ENCODE measurements at places on chromosomes 2 and 18.
A peak's percentile ranks its signal among the peaks of the same experiment; 100 is the strongest.

- DNase-seq: no peak
Measured at GRCh38 chr2:159712929-159713420, 669 bp downstream of the MARCHF7 start.

- no peak for DNase-seq
Measured at GRCh38 chr18:24763765-24764513, 303.5 kb downstream of the HRH4 start.

DNA sequence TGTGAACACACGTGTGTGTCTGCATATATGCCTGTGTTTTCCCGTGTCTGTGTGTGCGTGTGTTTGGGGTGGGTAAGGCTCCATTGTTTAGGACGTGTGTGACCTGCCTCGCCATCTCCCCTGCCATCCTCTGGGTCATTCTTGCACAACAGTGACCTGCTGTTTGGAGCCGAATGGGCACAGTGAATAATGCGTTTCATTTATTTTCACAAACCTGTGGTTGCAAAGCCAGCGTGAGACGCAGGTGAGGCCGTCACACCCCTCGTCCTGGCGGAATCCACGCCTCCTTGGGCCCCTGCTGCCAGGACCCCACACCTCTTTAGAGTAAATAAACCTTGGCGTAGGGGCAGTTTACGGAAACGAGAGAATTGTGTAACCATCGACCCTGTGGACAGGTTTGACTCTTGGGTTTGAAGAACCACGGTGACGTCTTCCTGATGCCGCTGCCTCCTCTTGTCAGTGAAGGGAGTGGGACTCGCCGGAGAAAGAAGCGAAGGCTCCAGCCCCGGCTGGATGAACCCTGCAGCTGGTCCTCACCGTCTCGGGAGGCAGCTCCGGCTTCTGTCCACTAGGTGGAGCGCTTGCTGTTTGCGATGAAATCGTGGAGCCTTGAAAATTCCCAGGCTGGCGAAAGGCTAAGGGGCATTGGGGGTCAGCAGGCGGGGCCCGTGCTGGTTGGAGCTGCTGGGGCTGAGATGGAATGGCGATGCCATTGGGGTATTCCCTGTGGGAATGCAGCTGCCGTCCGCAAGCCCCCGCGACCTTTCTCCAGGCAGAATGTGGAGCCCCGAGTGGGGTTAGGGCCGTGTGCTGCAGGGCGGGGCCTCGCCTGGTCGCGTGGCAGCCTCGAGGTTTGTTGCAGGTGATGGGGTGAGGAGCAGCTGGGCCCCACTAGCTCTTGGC is 81.1 kb downstream of the RTP5 start:
- peak; percentile 83 for DNase-seq

DNA sequence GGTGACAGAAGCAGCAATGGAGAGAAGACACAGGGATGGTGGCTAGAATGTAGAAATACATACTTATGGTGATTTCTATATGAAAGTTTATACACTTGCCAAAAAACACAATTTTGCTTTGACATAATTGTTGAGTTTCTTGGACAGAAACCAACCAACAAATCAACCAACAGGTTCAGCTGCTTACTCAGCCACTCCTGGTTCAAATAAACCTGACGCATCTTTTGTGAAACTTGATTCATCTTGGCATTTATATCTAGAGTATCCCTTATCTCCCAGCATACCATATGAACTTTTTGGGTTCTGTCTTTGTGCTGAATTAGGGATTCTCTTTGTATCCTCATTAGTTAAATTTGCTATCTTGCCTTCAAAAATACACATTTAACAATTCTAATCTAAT is 54.1 kb upstream of the ERBB4 start:
- DNase-seq: no peak
